Fibroblast of the aortic adventitia (primary cell): ENCODE measurements at places on chromosomes 2 and 18. TPM values are rescaled to one million over a fixed set of nuclear protein-coding genes. Genes with fewer than 3 reads are reported as not detected.

The RSAD2 gene
- total RNA-seq = 0.63 and 4.0 TPM in 2 replicates

The IL36G gene
- total RNA-seq = not detected in 2 replicates

The RGPD6 gene
- total RNA-seq = 34.9 and 45.0 TPM in 2 replicates

- no peak for DNase-seq
These were observed 98.8 kb upstream of the MMADHC start for GRCh38 chr2:149686136-149687051.

GRCh38 chr2:151928380-151928779 is 100.2 kb upstream of the ARL5A start:
- no peak for DNase-seq

- no peak for DNase-seq
These were observed 110.3 kb downstream of the PRPF40A start for GRCh38 chr2:152606941-152607340.

DNA sequence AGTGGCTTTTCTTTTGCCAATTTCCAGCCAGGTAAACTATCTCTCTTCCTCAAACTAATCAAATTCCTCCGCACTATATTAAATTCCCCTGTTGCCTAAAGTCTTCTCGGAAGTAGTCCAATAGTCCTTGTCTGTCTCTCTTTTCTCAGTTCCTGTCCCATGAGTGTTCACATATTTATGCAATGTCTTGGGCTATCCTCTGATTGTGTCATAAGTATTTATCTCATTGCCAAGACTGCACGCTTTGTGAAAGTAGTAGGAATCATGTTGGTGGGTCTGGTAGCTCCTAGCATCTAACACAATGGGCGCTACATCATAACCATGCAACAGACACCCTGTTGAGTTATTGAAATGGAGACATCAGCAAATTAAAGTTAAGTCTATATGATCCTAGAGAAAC is 59.9 kb upstream of the POU3F3 start:
- DNase-seq = no peak

DNA sequence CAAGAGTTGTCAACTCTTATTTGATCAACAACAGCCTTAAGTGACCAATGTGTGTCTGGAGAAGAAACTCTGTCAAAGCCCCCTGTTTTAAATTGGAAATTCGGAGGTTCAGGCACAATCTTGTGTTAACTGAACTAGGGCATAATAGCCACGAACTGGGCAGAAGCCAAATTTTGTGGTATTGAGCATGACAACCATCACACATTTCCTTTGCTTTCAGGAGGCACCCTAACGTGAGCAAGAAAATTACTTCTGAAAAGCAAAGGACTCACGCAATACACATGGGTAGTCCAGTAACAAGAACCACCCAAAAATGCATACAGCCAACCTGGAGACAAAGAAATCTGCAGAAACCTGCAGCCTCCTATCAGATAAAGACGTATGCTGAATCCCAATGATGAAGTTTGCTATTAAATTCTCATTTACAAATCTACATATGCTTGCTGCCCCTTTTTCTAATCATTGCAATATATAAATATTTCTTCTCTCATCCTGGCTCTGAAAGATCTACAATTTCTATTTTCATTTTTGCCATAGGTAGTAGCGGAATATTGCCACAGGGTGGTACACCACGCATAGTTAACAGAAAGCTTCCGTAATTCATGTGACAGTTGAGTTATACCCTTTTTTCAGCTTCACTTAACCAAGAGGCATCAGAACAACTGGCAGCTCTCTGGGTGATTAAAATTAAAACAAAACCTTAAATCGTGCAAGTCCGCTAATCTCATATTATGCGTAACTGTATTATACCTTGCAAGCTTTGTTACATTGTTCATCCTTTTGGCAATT is 495.8 kb downstream of the NRXN1 start:
- DNase-seq = peak; percentile 44

- no peak for DNase-seq
These were observed 5.0 kb downstream of the LDLRAD4 start for GRCh38 chr18:13223311-13224143.

- peak; percentile 73 for DNase-seq
These were observed 28.1 kb upstream of the TMEM247 start for GRCh38 chr2:46451131-46451711.
